ENCODE measurements at places on chromosomes 6 and 20.

- no peak for DNase-seq
Observed at GRCh38 chr6:157867981-157868380, 44.9 kb downstream of the SNX9 start.

DNA sequence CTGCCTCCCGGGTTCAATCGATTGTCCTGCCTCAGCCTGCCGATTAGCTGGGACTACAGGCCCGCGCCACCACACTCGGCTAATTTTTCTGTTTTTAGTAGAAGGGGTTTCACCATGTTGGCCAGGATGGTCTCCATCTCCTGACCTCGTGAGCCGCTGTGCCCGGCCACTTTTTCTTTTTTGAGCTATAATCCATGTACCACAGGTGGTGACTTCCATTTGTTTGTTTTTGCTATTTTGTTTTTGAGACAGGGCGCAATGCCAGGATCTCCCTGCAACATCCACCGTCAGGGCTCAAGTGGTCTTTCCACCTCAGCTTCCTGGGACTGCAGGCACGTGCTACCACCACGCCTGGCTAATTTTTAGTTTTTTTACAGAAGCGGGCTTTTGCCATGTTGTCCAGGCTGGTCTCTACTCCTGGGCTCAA lies 8.5 kb downstream of the HSPA1B start:
- DNase-seq: no peak

GRCh38 chr6:151323791-151324487 lies 67.4 kb downstream of the ZBTB2 start:
- peak; percentile 81 for DNase-seq

- DNase-seq: no peak
Observed at GRCh38 chr6:138518054-138518453, 18.8 kb upstream of the NHSL1 start.

- DNase-seq: peak; percentile 22
Observed at GRCh38 chr20:62066983-62067433, 1.3 kb upstream of the TAF4 start.
